ENCODE measurements at places on chromosomes 3 and 15.

DNA sequence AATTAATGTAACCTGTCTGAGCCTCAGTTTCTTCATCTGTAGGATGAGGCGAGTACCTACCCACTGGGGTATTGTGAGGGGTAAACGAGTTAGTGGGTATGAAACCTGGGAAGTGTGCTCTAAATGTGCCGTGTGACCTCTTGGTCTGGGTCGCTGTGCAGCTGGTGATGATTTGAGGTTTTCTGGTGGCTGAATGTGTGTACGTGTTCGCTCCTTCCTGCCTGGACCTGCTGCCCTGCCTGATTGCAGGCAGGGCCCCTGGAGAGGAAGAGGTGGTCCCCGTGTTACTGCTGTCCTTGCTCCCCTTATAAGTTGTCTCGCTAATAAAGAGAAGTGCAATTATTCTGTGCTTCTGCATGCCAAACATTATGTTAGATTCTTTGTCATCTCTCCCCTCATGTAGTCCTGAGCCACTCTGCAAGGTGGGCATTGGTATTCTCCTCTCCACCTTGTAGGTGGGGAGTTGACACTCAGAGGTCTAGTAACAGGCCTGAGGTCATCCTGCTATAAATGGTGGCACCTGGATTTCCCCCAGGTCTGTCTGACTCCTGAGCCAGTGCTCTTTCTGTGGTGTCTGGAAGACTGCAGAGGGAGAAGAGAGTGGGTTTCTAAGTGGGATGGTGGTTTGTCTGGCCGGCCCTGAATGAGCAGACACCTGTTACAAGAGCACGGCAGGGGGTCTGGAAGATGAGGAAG, 15.7 kb downstream of the PDIA5 start:
- no peak for DNase-seq

DNA sequence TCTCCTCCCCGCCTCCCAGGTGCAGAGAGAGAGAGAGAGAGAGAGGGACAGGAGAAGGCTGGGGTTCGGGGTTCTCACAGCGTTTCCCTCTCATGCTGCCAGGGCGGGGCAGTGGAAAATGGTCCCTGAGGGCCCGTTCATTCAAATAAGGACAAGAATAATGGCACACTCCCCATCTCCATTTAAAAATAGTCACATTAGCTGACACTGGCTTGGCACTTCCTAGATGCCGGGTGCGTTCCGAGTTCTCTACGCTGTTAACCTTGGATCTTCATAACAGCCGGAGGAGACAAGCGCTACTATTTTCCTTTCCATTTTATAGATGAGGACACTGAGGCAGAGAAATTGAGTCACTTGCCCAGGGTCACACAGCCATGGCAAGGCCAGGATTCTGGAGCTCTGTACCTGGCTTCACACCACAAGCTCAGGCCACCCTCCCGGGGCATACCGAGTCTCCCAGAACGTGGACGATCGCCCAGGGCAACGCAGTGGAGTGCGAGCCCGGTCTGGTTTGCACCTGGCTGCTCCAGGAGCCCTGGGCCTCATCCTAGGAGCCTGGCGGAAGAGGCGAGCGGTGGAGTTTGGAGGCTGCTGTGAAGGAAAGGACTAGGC, 608 bp upstream of the SLC6A6 start:
- no peak for DNase-seq

GRCh38 chr15:77022646-77023575, 28.0 kb downstream of the PSTPIP1 start:
- DNase-seq = no peak

GRCh38 chr3:186032321-186032720, 76.6 kb downstream of the ETV5 start:
- no peak for DNase-seq

DNA sequence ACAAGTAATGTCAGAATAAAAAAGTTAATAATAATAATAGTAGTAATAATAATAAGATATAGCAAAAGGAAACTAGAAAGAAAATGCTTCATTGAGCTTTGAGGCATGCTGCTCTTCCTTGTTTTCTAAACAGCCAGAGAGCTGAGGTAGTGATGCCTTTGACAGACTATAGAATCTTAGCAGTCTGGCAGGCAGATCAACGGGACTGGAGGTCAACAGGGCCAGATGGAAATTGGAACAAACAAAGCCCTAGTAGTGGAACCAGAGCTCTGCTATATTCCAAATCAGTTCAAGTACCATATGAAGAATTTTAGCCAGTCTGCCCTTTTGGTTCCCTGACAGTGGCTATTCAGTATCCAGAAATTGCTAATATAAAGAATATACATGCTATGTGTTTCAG, 278.6 kb downstream of the NLGN1 start:
- DNase-seq = no peak

GRCh38 chr3:31848911-31849310, 132.2 kb downstream of the OSBPL10 start:
- no peak for DNase-seq

DNA sequence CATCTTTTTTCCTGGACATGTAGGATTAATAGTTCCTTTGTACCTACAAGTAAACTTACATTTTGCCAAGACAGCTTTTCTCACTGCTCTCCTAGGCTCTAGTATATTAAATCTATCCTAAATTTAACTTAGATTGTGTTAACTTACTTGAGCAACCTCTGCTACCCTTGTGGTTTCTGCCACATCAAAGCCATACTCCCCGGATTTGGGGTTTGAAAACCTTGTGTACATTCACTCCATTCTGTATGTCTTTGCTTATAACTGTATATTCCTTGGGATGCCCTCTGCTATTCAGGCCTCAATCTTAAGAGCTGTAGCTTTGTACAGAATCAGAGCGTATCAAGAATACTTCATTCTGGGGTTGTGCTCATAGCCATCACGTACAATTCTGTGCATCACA, 60.4 kb downstream of the ARIH1 start:
- DNase-seq = peak; percentile 31

- DNase-seq = no peak
Measured at GRCh38 chr3:194489736-194490612, 3.2 kb upstream of the ATP13A3 start.

DNA sequence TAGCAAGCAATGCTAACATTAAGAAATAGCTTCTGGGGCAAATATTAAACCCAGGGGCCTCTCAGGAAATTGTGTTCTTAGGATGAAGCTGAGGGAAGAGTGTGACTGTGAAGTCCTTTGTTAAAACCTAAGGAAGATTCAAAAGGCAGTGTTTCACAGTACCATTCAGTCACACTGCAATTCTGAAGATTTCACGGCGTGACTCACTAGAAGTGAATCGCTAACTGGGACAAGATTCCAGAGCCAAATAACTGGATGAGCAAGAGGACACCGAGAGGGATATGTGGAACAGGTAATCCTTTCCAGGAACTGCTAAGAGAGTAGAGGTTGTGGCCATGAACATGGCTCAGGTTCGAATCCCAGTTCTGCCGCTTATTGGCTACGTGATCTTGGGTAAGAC, 61.8 kb upstream of the SMAD3 start:
- no peak for DNase-seq

- DNase-seq = peak; percentile 59
Measured at GRCh38 chr3:18445401-18446148, 20.4 kb upstream of the SATB1 start.

- no peak for DNase-seq
Measured at GRCh38 chr3:191952186-191952585, 491.2 kb downstream of the PYDC2 start.

- no peak for DNase-seq
Measured at GRCh38 chr3:105996781-105997180, 128.0 kb upstream of the CBLB start.

- DNase-seq = no peak
Measured at GRCh38 chr15:58873267-58873666, 60.2 kb downstream of the SLTM start.

DNA sequence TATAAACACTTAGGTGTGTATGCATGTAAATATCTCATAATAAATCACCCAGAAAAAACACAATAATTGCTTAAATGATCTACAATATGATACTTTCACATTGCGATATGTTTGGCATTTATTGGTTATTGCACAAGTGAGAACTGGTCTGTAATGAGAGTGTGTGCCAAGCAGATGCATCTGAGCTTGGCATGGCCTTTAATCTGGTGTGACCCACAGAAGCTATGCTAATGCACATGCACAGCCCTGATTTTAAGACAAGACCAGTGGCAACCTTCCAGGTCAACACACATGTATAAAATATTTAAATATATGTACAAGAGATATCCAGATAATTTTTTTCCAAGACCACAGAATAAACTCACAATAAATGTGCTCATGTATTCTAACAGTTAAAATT, 42.7 kb downstream of the C2CD4A start:
- no peak for DNase-seq

- no peak for DNase-seq
Measured at GRCh38 chr3:146640955-146641867, 36.1 kb upstream of the PLSCR5 start.

- DNase-seq = no peak
Measured at GRCh38 chr15:62553911-62554563, 389.0 kb upstream of the C2CD4B start.

DNA sequence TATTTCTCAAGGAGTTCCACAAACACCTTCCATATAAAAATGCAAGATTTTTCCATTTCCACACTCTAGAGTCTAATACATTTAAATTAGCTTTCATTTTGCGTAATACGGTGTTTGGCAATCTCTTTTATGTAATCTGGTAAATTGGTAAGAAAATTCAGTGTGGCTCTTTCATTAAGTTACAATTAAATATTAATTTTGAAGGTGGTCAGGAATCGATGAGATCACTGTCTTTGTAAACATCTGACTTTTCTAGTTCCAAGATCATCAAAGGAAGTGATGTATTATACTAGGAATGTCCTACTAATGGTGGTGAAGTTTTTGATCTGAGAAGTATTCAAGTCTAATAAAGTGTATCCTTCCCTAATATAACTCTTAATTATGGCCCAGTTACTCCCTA, 1.1 kb upstream of the UTS2B start:
- DNase-seq = no peak

GRCh38 chr15:55007561-55007960, 189.2 kb downstream of the RSL24D1 start:
- no peak for DNase-seq

DNA sequence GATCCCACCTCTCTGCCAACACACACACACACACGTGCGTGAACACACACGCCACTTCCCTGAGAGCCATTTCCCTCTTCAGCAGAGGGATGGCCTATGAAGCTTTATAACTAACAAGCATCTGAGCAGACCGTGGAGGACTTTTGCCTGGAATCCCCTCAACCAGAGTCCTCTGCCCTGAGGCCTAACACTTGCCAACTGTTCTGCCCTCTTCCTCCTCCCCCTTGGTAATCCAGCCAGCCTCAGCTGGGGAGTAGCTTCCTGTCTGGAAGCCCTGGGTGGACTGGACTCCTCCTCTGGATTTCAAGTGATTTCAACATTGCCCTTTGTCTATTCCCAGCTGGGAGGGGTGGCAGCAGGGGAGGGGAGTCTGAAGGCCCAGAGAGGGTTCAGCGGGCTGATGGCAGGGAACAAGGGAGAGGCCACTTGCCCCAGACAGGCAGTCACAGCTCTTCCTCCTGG, 68.4 kb upstream of the HACD2 start:
- no peak for DNase-seq

GRCh38 chr3:3201611-3202010, 22.1 kb upstream of the CRBN start:
- DNase-seq = no peak

- no peak for DNase-seq
Measured at GRCh38 chr3:48688032-48688736, 2.5 kb upstream of the NCKIPSD start.

DNA sequence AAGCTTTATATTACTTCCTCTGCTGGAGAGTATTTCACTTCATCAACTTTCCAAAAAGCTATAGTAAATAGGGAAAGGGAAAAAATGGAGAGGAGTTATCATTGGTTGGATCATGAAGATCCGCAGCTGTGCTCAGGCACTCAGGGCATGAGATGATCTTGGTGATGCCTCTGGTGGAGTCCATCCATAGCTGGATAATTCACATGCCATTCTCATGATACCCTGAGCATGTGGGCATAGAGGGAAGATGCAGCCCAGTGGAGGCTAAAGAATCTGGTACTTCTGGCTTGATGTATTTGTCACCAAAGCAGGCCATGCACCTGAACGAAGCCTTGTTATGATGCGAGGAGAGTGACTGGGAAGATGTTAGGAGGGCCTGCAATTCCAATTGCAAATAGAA, 150.2 kb downstream of the CHST2 start:
- no peak for DNase-seq

GRCh38 chr15:40051616-40052415, 12.8 kb upstream of the SRP14 start:
- no peak for DNase-seq

- no peak for DNase-seq
Measured at GRCh38 chr3:66477856-66478255, 23.0 kb downstream of the LRIG1 start.

DNA sequence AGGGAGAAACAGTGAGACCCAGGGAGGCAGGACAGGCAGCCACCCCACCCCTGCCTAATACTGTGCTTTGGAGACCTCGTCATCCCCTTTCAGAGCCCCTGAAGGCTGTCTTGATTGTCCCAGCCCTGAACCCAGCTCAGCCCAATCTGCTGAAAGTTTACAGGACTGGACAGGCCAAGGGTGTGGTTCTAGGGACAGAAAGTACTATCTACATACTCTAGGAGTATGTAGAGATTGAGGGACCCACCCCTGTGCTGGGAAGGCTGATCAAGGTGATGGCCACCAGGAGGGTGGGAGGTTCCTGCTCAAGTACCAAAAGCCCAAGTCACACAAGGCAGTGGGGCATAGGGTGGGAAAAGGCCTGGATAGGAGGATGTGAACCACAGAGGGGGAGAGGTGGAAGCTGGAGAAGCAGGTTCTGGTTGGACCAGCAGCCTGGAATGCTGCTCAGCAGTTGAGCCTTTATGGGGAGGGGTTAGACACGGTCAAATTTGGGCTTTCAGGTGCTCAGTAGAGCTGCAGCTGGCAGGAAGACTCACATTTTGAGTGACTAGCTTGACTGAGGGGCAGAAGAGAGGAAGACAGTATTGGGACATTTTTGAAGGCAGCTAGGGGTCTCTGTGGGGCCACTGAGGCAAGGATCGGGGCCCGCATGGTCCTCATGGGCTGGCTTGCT, 6.7 kb downstream of the NBEAL2 start:
- no peak for DNase-seq

DNA sequence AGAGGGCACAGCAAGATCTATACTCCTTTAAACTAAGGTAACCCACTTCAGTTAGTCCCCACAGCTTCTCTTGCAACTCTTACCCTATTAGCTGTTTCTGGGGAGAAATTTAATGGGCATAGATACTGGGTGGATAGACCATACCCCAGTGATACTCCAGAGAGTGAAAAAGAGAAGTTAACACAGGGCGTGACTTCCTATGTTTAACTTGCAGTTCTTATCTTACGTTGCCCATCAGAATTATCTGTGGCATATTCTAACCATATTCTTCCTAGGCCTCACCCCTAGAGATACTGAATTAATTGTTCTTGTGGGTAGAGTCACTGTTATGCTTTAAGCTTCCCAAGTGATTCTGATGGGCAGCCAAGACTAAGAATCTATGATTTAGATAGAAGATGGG, 485.4 kb upstream of the TPRG1 start:
- no peak for DNase-seq
